Colonic mucosa (tissue), 4 donors: ENCODE measurements at places on chromosomes 2 and 18.
A peak's percentile ranks its signal among the peaks of the same experiment; 100 is the strongest.

DNA sequence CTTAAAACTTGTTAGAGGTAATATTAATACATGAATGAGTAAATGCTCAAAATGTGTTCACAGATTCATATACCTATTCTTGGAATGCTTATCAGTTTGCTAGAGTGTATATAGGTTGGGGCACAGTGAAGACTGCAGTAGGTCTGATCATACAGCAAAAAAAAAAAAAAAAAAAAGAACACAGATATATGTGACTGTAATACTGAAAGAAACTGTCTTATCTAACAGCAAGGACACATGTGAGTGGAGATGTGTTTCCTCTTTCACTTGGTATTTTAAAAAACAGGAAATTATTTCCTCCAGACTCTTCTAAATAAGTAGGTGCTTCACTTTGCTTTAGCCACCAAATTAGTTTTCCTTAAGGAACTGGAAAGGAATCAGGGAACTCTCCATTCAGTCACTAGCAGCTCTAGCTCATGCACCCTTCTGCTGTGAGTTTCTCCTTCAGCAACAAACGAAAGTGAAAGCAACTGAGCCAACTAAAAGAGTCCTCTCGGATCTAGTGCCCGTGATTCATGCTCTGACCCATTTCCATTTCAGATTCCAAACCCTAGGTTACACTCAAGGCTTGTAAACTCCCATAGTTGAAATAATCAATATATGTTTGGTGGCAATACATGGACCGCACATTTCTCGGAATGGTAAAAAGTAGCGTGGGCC, 98.5 kb downstream of the DSEL start:
- DNase-seq = no peak

DNA sequence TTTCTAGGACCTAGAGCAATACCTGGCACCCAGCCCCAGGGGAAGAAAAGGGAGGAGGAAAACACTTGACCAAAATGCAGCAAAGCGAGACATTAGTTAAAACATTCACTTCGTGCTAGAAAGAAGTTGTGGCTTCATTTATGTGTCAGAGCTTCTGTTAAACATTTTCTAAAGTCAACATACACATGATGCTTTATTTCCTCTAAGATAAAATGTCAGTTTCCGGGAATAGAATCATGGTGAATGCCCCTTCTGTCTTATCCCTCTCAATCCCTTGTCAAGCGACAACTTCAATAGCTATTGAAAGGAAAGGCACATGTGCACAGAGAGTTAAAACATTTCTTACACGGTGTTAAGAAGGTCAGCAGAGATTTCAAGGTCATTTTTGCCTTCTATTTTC, 404.6 kb upstream of the CWC22 start:
- DNase-seq = no peak

DNA sequence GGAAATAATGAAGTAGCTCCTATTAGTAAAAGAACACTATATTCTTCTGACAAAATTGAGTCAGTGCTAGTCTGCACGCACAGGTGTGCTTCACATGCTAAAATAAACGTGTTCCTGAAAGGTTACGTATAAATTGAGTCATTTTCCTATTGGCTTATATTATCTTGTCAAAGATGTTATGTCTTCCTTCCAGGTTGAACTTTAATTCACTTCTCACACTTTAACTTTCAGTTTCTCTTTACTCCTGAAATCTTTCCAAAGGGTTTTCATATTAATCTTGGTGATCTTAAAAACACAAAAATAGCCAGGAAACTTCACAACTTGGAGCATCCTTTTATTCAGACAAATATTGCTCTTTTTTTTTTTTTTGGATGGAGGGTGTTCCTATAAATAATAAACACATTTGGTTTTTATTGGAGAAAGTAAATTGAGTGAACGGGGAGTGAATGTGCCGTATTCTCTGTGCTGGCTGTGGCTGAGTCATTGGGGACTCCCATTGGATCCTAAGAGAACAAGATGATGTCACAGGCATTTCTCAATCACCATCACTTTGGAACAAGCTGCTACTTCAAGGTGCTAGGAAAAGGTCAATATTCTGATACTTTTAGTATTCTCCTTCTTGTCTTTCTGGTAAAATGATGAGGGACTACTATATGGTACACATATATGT, 150.2 kb upstream of the SPATS2L start:
- DNase-seq = no peak

GRCh38 chr2:44777036-44777435, 164.5 kb upstream of the SIX3 start:
- DNase-seq = no peak

- DNase-seq = no peak
These were observed 149.1 kb upstream of the CELF4 start for GRCh38 chr18:37714691-37715090.

- no peak for DNase-seq
These were observed 5.2 kb upstream of the EHD3 start for GRCh38 chr2:31228717-31229116.

DNA sequence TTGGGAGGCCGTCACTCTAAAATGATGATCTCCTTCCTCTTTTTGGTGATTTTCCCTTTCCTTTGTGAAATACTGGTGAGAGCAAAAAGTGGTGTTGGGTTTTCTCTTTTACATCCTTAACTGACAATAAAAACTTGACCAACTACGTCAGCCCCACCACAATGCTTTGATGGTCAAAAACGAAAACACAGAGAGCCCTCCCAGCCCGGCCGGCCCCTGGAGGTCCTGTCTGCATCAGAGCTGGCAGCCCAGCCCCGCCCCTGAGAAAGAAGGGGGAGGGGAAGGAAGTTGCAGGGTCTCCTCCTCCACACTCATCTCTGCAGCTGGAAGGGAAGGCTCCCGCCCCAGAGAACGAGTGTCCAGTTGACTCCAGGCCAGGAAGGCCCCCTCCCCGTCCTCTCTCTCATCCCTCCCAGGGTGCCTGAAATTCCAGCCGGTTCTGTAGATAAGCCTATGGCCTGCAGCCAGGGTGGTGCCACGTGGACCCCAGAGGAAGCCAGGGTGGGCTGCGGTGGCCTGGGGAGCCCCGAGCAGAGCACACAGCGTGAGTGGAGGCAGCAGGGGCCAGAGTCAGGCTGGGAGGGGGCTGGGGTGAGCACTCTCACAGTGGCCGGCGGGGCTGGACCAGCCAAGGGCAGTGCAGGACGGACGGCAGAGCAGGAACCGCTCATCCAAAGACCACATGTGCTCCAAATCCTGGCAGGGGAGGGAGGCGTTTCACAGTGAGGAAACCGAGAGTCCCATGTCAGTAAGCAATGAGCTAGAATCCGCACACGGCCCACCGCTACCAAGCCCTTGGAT, 19.8 kb downstream of the BIN1 start:
- no peak for DNase-seq

GRCh38 chr2:120861191-120861575, 125.5 kb downstream of the GLI2 start:
- DNase-seq = no peak

GRCh38 chr18:80244956-80245730, 2.2 kb downstream of the PARD6G start:
- DNase-seq = no peak

GRCh38 chr2:217471319-217471718, 531.5 kb downstream of the TNS1 start:
- DNase-seq = no peak

DNA sequence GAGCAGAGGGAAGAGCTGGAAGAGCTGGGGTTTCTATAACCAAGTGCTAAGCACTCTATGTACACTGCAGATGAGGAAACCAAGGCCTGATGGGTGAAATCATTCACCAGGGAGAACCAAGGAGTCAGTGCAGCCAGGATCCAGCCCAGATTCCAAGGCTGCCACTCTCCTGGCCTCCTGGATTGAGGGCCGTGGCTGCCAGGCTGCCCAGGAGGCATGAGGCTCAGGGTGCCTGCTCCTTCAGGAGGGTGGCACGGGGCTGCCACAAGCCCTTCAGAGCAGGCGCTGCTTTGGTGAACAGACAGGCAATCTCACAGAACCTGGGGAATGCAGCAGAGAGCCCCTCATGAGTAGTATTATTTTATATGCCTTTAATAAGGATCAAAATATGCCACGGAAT, 293.7 kb upstream of the HDAC4 start:
- DNase-seq = peak; percentile 7

GRCh38 chr2:29920130-29920577, 1.2 kb downstream of the ALK start:
- DNase-seq = peak; percentile 32

- DNase-seq = no peak
These were observed 2.9 kb upstream of the CTIF start for GRCh38 chr18:48535956-48536355.

GRCh38 chr18:66599190-66599589, 4.7 kb downstream of the CDH19 start:
- DNase-seq = no peak
